ENCODE measurements at places on chromosomes 4 and X.

DNA sequence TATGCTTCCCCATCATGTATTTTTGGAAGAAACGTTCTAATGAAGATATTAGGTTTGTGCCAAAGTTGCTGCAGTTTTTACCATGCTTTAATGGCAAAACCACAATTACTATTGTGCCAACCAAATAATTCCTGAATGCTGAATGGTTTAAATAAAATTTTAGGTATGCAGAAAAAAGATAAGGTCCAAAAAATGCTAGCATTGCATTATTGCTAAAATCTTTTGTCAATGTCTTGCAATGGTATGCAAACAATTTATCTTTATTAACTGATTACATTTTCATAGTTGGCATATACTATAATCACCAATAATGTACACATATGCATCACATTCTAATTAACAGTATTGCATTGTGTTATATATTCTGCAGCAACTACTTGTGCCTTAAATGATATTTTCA lies 1657.4 kb upstream of the IGFBP7 start:
- DNase-seq: no peak

- DNase-seq: no peak
Measured at GRCh38 chr4:78878031-78878430, 61.2 kb downstream of the PAQR3 start.

DNA sequence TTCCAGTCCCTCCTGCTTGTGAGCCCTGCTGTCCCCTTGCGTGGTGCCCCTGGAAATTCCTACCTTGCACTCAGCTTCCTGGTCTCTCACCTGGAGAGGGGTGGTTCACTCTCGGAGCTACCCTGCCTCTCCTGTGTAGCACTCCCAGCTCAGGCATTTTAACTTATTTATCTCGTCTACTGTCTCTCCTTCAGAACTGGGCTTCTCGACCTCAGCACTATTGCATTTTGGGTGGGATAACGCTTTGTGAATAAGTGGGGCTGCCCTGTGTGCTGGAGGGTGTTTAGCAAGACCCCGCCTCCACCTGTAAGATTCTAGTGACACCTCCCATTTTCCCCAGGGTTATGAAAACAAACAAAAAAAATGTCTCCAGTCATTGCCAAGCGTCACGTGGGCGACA lies 56.0 kb upstream of the SORCS2 start:
- no peak for DNase-seq

GRCh38 chr4:158580064-158580463 lies 58.4 kb downstream of the RXFP1 start:
- no peak for DNase-seq

DNA sequence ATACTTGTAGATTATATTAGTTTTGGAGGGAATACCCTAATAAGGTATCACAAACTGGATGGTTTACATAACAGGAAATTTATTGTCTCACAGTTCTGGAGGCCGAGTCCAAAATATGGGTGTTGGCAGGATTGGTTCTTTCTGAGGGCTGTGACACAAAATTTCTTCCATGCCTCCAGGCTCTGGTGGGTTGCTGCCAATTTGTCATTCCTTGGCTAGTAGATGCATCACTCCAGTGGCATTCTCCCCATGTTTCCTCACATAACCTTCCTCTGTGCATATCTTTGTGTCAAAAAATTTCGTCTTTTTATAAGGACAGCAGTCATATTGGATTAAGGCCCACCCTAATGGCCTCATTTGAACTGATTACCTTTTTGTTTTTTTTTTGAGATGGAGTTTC lies 49.3 kb downstream of the APELA start:
- DNase-seq: no peak

All from NCI-H2081 treated with DMSO at 0.1 percent for 48 hours (cell line).